OCI-LY7 (cell line): ENCODE measurements at places on chromosomes 12 and 14.

DNA sequence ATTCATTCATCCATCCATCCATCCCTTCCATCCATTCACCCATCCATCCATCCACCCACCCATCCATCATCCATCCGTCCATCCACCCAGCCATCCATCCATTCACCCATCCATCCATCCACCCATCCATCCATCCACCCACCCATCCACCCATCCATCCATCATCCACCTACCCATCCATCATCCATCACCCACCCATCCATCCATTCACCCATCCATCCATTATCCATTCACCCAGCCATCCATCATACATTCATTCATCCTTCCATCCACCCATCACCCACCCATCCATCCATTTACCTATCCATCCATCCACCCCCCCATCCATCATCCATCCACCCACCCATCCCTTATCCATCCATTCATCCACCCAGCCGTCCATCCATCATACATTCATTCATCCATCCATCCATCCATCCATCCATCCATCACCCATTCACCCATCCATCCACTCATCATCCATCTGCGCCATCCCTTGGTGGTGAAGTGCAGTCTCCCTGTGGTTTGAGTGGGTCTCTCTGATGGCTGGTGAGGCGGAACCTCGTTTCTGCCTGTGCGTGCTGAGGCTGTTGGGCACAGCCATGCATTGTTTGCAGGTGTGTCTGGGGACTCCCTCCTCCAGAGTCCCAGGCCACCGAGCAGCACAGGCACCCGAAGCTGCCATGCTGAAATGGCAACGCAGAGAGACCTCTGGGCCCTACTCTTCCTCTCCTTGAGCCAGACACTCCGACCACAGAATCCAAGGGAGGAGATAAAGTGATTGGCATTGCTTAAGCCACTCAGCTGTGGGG lies 22.7 kb downstream of the NOC4L start:
- no peak for DNase-seq

GRCh38 chr12:48800971-48801370 lies 12.1 kb upstream of the ADCY6 start:
- no peak for DNase-seq

DNA sequence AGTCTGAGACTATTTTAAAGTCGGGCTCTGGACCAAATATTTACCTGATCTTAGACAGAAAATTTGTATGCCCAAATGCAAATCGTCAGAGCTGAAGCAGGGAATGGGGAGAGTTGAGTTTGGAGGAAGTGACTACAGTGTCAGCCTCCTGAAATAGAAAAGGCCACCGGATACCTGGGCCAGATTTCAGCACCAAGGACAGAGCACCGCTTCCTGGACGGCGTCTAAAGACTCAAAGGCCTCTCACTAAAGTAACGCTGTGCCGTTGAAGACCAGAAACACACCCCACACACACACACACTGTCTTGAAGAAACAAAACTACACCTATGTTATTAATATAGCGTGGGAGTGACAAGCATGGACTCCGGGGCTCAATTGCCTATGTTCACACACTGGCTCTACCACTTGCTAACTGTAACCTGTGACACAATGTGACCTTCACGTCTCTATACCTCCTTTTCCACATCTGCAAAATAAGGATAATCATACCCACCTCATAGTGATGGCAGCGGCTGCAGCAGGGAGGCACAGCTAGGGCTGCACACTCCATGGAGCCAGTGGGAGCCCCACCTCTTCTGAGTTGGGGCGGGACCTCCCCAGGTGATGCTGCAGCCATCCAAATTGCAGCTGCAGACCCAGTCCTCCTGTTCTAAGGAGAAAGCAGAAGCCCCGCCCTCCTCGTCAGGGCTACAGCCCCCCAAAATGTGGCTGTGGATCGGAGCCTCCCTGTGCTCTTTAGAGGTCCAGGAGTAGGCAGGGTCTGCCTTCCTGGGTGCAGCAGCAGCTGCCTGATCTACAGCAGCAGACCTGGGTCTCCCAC lies 35.6 kb downstream of the KRT76 start:
- DNase-seq: peak; percentile 53

DNA sequence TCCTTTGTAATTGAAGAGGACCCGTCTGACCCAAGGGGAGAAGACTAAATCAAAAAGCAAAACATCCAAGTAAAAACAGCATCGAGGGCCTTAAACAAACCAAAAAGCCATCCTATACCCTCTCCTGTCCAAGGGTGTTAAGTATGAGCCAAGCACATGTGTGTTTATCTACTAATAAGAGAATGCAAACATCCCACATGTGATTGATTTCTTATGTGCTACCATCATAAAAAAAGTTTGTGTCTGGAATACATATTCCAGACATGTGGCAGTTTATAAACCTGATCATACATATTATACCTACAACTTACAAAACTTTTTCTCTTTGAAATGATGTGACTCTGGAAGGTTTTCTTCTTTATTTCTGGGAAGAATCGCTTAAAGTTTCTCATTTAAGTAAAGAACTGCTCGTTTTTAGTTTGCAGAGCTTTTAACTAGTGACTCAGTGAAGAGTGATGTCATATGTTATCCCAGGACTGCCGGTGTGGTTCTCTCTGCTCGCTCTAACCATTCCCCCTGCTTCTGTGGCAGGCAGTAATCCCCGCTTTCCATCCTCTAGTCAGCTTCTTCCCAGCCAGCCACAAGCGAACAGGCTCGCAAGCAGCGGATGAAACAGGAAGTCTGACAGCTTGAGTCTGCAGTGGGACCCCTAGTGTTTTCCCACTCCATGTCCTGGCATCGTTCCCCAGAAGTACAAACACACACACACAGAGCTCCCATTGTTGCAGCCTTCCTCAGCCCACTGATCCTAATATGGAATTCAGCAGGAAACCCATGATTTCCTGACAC lies 431 bp upstream of the RHOJ start:
- no peak for DNase-seq

DNA sequence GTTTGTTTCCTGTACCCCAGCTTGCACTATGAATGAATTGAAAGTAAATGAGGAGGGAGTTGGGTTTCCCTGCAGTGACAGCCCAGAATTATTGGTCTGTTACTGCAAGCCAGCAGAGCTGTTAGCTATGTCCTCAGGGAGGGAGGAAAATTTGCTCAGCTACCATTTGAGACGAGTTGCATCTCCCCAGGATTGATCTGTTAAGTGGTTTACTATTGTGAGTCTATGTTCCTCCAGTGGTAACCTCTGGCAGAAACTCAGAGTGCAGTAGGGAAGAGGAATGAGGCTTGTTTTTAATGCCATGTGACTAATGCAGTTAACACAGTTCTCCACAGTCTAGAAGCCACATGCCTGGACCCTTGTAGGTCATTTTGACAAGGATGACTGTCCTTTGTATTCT lies 173.9 kb downstream of the SLC15A4 start:
- no peak for DNase-seq
